ENCODE measurements at places on chromosomes 7 and 10. TPM values are rescaled to one million over a fixed set of nuclear protein-coding genes. Genes with fewer than 3 reads are reported as not detected.

CNNM1 gene
- 0.09 TPM for total RNA-seq

ANKRD2 gene
- 1.2 TPM for total RNA-seq

DDC gene
- total RNA-seq = not detected

NKX6-2 gene
- not detected for total RNA-seq

INSYN2A gene
- 0.55 TPM for total RNA-seq

CFAP46 gene
- 0.37 TPM for total RNA-seq

NOS3 gene
- total RNA-seq = 1.3 TPM

GPER1 gene
- 1.00 TPM for total RNA-seq

ADCYAP1R1 gene
- total RNA-seq = not detected

C10orf53 gene
- total RNA-seq = not detected

WDFY4 gene
- not detected for total RNA-seq

MYOF gene
- total RNA-seq = 218 TPM

PILRA gene
- 0.28 TPM for total RNA-seq

MGAM2 gene
- not detected for total RNA-seq

CLDN4 gene
- total RNA-seq = 0.14 TPM

ABI1 gene
- 21.7 TPM for total RNA-seq

SSBP1 gene
- total RNA-seq = 137 TPM

CYP3A5 gene
- total RNA-seq = 0.28 TPM

NEBL gene
- total RNA-seq = under 0.01 TPM

RBP4 gene
- total RNA-seq = not detected

RAPGEF5 gene
- total RNA-seq = 1.1 TPM

HOXA10 gene
- total RNA-seq = 11.8 TPM

GIMAP2 gene
- total RNA-seq = 0.55 TPM

FAM180A gene
- 5.5 TPM for total RNA-seq

Measured in smooth muscle cell of bladder (primary cell).